ENCODE measurements at places on chromosomes 12 and 14. TPM values are rescaled to one million over a fixed set of nuclear protein-coding genes. Genes with fewer than 3 reads are reported as not detected.

GRCh38 chr12:103036581-103037214 lies 79.2 kb downstream of the ASCL1 start:
- no peaks in the 10 kb centered on the region for H3K4me1 ChIP-seq
- no peak overlapping the region for H3K27ac ChIP-seq
- no peak overlapping the region for H3K4me3 ChIP-seq
- H3K36me3 ChIP-seq: no peaks in the 10 kb centered on the region
- H3K27me3 ChIP-seq: no peaks in the 10 kb centered on the region

DNA sequence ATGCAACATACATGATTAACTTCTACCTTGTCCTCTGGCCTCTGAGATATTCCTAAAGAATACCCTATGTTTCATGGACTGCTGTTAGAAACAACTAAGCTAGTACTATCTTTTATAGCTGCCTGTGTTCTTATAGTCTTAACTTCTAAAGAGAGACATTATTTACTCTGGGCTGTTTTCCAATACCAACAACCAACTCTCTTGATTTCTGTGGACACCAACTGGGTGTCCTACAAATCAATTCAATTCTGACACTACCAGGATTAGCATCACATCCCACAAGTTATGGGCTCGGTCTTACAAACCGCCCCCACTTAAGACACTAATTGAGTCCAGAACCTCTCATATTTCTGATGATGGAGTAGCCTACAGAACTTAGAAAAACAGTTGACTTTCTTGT lies 8.3 kb downstream of the XPOT start:
- no peaks in the 10 kb centered on the region for H3K27me3 ChIP-seq
- peaks cover 48% of the 10 kb centered on the region for H3K36me3 ChIP-seq
- H3K27ac ChIP-seq: no peak overlapping the region
- no peak overlapping the region for H3K4me3 ChIP-seq

- no peaks in the 10 kb centered on the region for H3K4me1 ChIP-seq
- no peaks in the 10 kb centered on the region for H3K36me3 ChIP-seq
- DNase-seq: no peak
- H3K4me3 ChIP-seq: no peak overlapping the region
- no peaks in the 10 kb centered on the region for H3K27me3 ChIP-seq
- no peak overlapping the region for H3K27ac ChIP-seq
Observed at GRCh38 chr12:44509471-44509870, 366.6 kb downstream of the NELL2 start.

CFAP251 gene
- 0.21 TPM for polyA plus RNA-seq

AMN gene
- 2.1 TPM for polyA plus RNA-seq

PIWIL1 gene
- polyA plus RNA-seq: not detected

ATXN2 gene
- polyA plus RNA-seq: 35.8 TPM

RAPGEF3 gene
- 0.14 TPM for polyA plus RNA-seq

ACOT6 gene
- polyA plus RNA-seq: not detected

POMT2 gene
- 1.1 TPM for polyA plus RNA-seq
